ENCODE measurements at places on chromosomes 7 and 10. TPM values are rescaled to one million over a fixed set of nuclear protein-coding genes. Genes with fewer than 3 reads are reported as not detected.

DNA sequence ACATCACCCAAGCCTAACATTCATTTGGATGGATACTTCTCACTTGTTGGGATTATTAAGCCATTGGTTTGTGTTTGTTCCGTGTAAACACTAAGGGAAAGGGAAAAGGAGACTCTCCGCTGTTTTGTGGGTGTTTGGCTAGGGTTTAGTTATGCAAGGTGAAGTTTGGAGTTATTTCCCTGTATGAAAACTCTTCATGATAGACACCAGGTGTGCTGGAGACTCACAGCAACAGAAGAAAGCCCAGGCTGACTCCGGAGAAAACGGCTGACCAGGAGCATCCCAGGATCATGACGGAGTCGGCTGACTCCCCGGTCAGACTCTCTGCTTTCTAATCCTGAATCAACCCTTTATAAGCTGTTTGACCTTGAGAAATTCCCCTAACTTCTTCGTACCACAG is 94.1 kb upstream of the KLF6 start:
- no peaks in the 10 kb centered on the region for H3K27me3 ChIP-seq
- H3K4me1 ChIP-seq: no peaks in the 10 kb centered on the region
- no peak overlapping the region for H3K4me3 ChIP-seq
- H3K36me3 ChIP-seq: no peaks in the 10 kb centered on the region
- H3K27ac ChIP-seq: no peak overlapping the region

DNA sequence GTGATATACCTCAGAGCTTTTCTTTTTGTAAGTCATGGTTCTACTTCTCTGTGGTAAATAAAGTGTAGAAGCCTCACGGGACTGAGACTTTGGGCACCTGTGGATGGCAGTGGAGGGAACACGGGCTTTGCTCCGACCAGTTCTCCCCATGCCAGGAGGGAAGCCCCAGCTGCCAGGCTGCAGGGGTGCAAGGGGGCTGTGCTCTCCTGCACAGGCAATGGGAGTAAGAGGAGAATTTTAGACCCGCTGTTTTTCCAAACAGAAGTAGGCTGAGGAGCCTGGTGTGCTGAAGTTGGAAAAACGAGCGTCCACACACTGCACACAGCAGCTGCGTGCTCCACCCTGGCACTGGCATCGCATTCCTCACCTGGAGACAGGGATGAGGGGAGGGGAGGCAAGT is 282.4 kb downstream of the TNS3 start:
- no peaks in the 10 kb centered on the region for H3K4me1 ChIP-seq
- H3K27ac ChIP-seq: no peak overlapping the region
- no peak for DNase-seq
- H3K27me3 ChIP-seq: no peaks in the 10 kb centered on the region

DNA sequence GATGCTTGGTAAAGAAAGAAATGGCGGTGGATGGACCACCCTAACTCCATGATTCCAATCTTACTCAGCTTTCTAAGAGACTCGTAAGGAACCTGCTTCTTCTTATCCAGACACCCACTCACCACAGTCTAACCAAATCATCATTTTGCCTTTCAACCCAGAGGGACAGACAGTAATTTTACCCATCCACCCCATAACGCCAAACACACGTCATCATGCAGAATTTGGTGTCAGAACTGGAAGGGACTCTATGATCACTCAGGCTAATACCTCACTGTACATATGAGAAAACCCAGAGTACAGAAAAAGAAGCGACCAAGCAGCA is 388 bp downstream of the ECD start:
- no peaks in the 10 kb centered on the region for H3K27me3 ChIP-seq
- no peak for DNase-seq
- H3K27ac ChIP-seq: peak overlapping the region; percentile 99
- H3K36me3 ChIP-seq: no peaks in the 10 kb centered on the region

DNA sequence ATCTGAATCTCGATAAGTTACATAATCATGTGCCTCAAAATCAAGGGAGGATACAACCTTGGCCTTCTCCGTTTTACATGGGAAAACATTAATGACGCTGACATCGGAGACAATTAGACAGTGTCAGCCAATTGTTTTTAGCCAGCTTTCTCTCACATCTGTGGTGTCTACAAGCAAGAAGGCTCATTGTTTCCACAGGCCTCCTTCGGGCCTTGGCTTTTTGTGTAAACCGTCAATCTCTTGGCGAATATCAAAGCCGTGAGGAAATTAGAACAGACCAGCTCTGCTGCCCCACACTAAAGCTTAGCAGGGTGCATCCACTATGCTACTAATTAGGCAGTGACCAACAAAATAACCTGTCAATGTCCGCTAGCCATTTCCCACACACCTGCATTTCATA is 43.2 kb downstream of the VAX1 start:
- no peaks in the 10 kb centered on the region for H3K36me3 ChIP-seq
- DNase-seq: no peak
- no peaks in the 10 kb centered on the region for H3K4me1 ChIP-seq
- H3K4me3 ChIP-seq: no peak overlapping the region
- no peaks in the 10 kb centered on the region for H3K27me3 ChIP-seq

DNA sequence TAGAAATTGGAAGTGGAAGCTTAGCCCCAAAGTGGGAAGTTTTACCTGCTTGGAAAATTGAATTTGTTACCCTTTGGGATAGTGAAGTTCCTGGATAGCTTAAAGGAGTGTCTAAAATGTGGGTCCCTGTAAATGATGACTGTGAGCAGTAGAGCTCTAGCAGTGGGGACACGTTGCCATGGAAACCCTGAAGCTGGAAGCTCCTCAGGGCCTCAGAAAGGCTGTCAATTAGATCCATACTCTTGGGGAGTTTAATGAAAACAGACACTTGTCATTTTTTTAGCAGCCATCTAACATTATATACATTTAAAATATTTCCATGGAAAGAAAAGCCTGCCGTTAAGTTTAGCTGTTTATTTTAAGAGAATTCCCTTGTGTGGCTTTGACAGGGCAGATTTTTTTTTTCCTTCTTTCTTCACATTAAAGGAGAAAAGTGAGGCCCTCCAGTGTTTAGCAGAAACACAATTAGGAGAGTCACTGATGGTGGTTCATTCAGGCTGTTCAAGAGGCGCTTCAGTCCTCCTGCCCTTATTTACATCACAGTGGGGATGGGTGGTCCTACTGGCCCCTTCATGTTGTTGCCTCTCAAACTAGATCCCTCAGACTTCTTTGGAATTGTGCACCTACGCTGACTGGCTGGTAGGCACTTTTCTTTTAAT is 518.4 kb downstream of the CCSER2 start:
- no peak overlapping the region for H3K27ac ChIP-seq
- no peaks in the 10 kb centered on the region for H3K27me3 ChIP-seq
- DNase-seq: no peak
- H3K4me3 ChIP-seq: no peak overlapping the region
- H3K36me3 ChIP-seq: no peaks in the 10 kb centered on the region

DNA sequence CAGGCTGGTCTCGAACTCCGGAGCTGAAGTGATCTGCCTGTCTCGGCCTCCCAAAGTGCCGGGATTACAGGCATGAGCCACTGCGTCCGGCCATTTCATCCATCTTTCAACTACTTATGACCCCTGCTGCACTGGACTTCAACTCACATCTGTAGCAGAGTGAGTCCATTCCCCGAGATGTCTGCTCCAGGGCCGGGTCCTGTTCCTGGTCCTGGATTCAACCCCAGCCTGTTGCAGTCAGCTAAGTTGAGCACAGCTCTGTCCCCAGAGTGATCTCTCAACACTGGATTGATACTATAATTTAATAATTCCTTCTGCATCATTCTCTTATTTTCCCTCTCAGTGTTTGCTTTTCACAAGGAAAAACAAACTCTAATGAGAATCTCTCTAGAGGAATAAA is 25.8 kb downstream of the PRTFDC1 start:
- no peaks in the 10 kb centered on the region for H3K36me3 ChIP-seq
- H3K4me3 ChIP-seq: no peak overlapping the region
- H3K27me3 ChIP-seq: no peaks in the 10 kb centered on the region

DNA sequence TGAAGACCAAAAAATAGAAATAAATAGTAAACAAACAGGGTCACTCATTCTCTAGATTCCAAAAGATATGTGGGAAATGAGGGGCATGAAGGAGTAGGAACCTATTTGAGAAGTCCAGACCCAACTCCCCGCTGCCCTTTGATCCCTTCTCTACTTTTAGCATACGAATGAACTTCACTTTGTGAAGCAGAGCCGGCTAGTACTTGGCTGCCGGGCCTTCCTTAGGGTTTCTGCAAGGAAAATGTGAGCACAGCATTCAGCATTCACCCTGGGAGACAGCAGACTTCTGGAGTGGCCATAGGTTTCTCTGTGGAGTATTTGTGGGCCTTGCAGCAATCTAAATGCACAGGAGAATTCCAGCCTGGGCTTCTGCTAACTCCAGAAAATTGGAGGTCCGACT is 76.3 kb upstream of the PRKAR2B start:
- no peak overlapping the region for H3K27ac ChIP-seq
- no peaks in the 10 kb centered on the region for H3K36me3 ChIP-seq
- no peak overlapping the region for H3K4me3 ChIP-seq
- no peaks in the 10 kb centered on the region for H3K4me1 ChIP-seq
- DNase-seq: no peak

GRCh38 chr7:24318326-24318725 is 34.3 kb downstream of the NPY start:
- no peaks in the 10 kb centered on the region for H3K27me3 ChIP-seq
- H3K27ac ChIP-seq: no peak overlapping the region
- no peaks in the 10 kb centered on the region for H3K36me3 ChIP-seq

- no peaks in the 10 kb centered on the region for H3K27me3 ChIP-seq
- H3K4me1 ChIP-seq: no peaks in the 10 kb centered on the region
- no peak overlapping the region for H3K27ac ChIP-seq
- no peaks in the 10 kb centered on the region for H3K36me3 ChIP-seq
Observed at GRCh38 chr10:28991333-28992270, 297.3 kb upstream of the LYZL1 start.

DNA sequence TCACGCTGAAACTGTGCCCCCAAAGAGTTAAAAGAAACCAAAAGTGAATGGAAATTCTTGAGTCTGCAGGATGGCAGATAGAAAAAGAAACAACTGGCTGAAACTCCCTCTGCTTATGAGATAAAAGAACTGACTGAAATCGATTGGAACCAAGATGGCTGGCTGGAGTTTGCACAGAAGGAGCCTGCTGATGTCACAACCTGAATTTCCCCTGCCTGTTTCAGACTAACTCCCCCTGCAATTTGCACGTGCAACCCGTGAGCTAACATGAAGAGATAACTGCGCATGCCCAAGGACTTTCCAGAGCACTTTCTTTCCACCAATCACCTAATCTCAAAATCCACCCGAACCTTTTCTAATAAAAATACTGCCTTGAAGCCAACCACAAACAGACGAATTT is 435.5 kb downstream of the CALN1 start:
- no peak overlapping the region for H3K4me3 ChIP-seq
- H3K27ac ChIP-seq: no peak overlapping the region
- no peaks in the 10 kb centered on the region for H3K4me1 ChIP-seq
- no peaks in the 10 kb centered on the region for H3K36me3 ChIP-seq
- DNase-seq: no peak

DNA sequence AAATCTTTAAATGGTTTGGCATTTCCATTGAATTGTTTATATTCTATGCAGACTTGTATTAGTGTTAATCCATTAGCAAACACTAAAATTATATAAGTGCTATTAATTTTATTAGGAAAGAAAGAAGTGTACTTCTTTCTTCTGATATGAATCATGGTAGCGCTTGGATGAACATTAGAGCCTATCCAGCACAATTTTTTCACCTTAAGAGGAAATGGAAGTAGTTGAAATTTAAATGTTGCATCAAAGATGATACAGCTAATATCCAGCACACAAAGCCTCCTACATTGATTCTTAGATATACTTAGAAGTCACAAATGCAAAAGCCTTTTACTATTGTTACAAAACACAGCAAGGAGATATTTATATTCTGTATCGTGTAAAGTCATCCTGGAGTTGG is 174.5 kb downstream of the AHR start:
- H3K36me3 ChIP-seq: no peaks in the 10 kb centered on the region
- DNase-seq: no peak
- no peaks in the 10 kb centered on the region for H3K27me3 ChIP-seq
- H3K4me1 ChIP-seq: no peaks in the 10 kb centered on the region

DNA sequence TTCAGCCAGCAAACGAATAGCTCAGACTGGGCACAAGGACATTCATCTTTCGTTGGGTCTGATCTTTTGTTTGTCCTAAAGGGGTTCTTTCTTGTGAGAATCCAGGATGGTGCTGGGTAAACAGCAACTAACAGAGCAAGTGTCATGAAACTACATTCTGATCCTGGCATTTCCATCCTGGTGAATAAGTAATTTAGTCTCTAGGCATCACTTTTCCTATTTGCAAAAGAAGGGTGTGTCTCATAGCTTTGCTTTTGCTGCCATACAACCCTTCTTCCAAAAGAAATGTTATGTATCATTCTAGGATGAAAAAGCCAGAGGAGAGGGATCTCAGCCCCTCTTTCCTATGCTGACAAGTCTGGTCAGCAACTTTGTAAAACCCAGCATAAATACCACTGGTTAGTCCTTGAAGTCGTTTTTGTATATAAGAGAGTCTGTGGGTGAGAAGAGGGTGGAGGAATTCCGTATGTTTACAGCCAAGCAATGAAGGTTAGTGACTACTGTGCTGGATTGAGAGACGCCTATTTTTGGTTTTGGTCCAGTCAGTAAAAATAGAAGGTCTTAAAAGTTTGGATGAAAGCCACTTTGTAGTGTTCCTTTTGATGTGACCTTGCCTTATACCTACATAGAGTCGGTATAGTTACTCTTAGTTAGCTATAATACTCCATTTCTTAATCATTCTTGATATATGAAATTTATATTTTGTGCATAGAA is 88.4 kb upstream of the SLC25A13 start:
- H3K4me3 ChIP-seq: no peak overlapping the region
- no peaks in the 10 kb centered on the region for H3K27me3 ChIP-seq
- H3K27ac ChIP-seq: no peak overlapping the region

DNA sequence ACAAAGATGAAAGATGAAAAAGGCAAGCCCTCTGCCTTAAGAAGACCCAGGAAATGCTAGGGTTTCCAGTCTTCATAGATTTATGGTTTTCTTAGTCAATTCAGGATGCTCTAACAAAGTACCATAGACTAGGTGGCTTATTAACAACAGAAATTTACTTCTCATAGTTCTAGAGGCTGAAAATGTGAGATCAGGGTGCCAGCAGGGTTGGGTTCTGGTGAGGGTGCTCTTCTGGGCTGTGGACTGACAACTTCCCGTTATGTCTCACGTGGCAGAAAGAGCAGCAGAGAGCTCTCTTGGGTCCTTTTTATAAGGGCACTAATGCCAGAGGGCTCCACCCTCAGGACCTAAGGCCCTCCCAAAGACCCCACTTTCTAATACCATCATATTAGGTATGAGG is 23.7 kb downstream of the ELMO1 start:
- no peaks in the 10 kb centered on the region for H3K36me3 ChIP-seq
- no peaks in the 10 kb centered on the region for H3K27me3 ChIP-seq
- no peak overlapping the region for H3K4me3 ChIP-seq
- DNase-seq: no peak
- no peak overlapping the region for H3K27ac ChIP-seq

GRCh38 chr10:133467286-133467911 is 13.7 kb downstream of the SCART1 start:
- H3K27ac ChIP-seq: no peak overlapping the region
- H3K4me1 ChIP-seq: no peaks in the 10 kb centered on the region
- no peaks in the 10 kb centered on the region for H3K36me3 ChIP-seq
- no peaks in the 10 kb centered on the region for H3K27me3 ChIP-seq
- H3K4me3 ChIP-seq: no peak overlapping the region

- peak overlapping the region; percentile 23 for H3K27ac ChIP-seq
- no peaks in the 10 kb centered on the region for H3K36me3 ChIP-seq
- no peaks in the 10 kb centered on the region for H3K27me3 ChIP-seq
Observed at GRCh38 chr10:77529050-77529576, 108.5 kb downstream of the KCNMA1 start.

PLXDC2 gene
- total RNA-seq: 101 TPM

CH25H gene
- 2.0 TPM for total RNA-seq

MBL2 gene
- total RNA-seq: not detected

DLX6 gene
- under 0.01 TPM for total RNA-seq

CYP26C1 gene
- 0.15 TPM for total RNA-seq

Data from breast epithelium (tissue), 4 donors.